8988T (cell line): ENCODE measurements at places on chromosomes 5 and 9.

DNA sequence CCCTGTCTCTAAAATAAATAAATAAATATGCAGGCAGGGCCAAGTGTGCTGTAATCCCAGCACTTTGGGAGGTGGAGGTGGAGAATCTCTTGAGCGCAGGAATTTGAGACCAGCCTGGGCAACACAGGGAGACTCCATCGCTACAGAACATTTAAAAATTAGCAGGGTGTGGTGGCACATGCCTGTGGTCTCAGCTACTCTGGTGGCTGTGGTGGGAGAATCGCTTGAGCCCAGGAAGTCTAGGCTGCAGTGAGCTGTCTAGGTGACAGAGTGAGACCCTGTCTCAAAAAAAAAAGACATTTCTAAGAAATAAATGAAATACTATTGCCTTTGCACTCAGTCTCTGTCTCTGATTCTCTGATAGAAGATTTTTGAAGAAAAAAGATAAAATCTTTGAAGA is 1.2 kb upstream of the PCDHGA10 start:
- DNase-seq: no peak

DNA sequence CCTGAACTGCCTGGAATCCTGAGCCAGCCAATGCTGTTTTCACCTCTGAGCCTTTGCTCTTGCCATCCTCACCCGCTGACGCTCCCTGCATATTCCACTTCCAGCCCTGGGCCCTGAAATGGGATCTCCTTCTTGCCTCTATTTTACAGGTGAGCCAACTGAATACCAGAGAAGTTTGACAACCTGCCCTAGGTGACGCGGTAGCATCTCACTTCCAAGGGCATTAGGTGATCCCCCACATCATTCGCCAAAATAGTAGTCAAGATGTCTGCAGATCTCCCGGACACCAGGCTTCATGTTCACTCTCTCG is 43.5 kb downstream of the FOXI1 start:
- no peak for DNase-seq

GRCh38 chr5:157571357-157571827 is 4.2 kb downstream of the ADAM19 start:
- no peak for DNase-seq

GRCh38 chr5:172319708-172320441 is 36.3 kb upstream of the UBTD2 start:
- no peak for DNase-seq

DNA sequence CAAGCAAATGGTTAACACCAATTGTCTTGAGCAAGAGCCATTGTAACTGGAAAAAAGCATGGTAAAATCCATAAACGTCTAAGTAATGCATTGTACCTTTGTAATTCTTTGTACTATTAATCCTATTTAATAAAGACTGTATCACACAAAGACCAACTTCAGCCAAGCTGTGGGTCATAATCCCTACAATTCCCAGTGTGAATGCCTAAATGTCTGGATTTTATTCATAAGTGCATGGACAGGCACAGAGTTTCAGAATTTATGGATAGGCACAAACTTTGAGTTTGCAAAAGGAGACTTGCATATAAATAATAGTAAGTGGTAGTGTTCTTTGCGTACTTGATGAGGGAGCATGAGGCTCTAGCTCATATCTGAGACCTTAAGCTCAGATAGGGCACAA is 1280.2 kb upstream of the WWC1 start:
- DNase-seq: no peak

- no peak for DNase-seq
Measured at GRCh38 chr5:10660720-10661387, 97.0 kb downstream of the ANKRD33B start.

- DNase-seq: no peak
Measured at GRCh38 chr5:87300176-87300575, 32.5 kb downstream of the RASA1 start.

- no peak for DNase-seq
Measured at GRCh38 chr5:132739232-132739631, 1.9 kb upstream of the KIF3A start.

DNA sequence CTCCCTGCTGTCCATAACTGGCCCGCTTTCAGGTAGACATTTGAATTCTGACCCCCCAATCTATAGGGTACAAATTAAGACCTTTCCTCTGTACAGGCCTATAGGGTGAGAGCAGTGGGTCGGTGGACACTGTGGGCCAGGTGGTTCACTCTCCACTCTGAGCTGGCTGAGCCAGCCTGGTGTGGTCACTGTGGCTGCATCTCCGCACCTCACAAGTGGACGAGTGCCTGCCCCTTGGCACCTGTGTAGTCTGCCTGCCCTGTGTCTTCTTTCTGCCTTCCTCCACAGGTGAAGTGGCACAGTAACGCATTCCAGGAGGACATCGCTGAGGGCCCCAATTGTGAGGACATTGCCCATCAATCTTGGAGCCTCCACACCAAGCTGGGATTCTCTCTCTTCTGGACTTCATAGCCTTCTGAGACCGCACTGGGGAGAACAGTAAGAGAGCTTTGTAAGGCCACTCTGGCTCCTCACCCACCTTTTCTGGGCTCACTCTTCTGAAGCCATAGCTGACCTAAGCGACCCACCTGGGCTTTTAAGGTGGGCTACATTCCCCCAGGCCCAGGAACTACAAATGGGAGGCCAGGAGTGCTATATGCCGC is 33.5 kb upstream of the JADE2 start:
- DNase-seq: no peak

DNA sequence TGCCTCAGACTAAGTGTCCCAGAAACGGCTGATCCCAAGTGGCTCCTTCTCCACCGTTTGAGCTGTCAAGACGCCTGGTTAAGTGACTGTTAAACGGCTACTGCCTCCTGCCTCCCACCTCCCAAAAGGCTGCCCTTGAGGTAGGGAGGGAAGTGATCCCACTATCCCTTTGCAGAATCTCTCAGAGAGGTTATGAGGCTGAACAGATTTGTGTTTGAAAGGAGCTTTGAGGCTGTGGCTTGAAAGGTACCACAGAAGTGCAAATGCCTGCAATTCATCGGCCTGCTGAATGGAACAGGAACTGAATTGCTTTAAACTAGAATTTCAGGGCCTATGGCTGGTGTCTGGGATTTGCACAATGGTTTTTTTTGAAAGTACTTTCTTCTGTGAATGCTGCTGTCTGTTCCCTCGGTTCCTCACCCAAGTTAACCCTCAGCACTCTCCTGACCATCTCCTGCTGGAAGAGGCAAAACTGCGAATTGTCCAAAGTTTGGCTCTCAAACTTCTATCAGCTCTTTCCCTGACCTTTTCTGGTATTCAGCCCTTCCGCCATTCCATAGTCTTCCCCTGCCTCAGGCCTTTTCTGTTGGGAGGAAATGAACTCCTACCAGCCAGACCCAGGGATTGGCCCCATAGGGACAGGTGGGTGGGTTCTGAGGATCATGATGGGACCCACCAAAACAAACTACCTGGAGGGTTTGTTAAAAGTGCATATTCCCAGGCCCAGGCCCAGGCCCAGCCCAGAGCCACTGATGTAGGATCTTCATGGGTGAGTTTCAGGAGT is 453.3 kb downstream of the KDM4C start:
- DNase-seq: no peak

GRCh38 chr9:20865347-20865746 is 166.1 kb downstream of the HACD4 start:
- DNase-seq: no peak
